ENCODE measurements at places on chromosomes 1 and 21.

DNA sequence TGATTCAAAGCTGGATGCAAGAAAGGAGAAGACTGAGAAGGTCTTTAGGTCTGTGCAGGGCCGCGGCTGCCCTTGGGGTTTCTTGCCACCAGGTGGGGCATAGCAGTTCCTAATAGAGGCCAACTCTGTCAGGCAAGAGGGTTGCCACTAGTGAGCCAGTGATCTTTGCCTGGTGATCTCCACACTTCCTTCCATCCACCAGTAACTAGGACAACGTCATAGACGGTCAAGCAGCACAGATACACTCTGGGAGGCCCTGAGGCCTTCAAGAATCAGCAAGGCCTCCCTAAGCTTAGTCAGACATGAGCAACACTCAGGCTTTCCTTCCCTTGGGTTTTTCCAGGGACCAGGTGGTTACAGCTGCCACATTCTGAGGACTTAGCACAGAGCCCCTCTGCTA is 32.9 kb upstream of the ATP2B4 start:
- peak; percentile 51 for DNase-seq

- no peak for DNase-seq
These were observed 58.7 kb downstream of the DIP2A start for GRCh38 chr21:46517361-46517760.

DNA sequence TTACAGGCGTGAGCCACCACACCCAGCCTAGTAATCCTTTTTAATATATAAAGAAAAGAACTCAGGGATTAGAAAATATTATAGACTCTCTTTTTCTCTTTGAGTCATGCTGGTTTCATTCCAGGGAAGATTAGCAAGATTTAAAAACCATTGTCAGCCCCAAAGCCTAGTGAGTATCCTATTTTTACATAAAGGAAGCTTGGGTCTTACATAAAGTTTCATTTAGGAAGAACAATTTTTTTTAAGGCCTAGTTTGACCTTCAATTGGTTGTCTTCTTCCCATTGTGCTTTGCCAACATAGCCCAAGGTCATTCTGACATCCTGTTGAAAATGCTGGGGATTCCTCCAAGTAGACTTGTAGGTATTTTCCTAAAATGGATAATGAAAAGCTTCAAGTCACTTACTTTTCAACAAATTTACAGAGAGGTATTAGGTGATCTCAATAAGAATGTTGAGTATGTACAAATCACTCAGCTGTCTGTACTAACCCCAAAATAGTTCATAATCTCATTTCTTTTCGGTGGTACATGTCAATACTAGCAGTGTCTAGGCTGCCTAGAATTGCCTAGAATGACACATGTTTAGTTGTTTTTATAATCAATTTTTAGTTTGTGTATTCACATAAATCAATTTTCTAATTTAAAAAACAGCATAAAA is 4.3 kb upstream of the KIF14 start:
- DNase-seq: no peak

DNA sequence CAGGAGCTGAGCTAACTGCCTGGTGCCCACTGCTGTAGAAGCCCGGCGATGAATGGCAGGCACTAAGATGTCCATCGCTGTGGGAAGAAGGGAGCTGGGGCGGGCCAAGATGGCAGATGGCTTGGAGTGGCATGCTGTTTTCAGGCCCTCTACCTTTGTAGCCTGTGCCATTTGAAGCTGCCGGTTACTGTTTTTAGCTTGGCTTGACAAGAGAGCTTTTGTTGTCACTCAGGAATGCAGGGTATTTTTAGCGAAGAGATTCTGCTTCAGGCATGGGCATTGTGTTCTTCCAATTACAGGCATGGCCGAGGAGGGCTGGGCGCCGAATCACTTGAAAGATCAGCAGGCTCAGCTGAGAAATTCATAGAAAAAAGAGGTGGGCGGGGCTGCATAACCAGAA is 348.7 kb downstream of the RPS6KC1 start:
- DNase-seq: no peak

- no peak for DNase-seq
These were observed 17.5 kb downstream of the KPNA6 start for GRCh38 chr1:32125313-32125712.
